ENCODE measurements at places on chromosomes 11 and 22.

- DNase-seq = peak; percentile 84
Observed at GRCh38 chr11:92826136-92826535, 143.3 kb upstream of the MTNR1B start.

- no peak for DNase-seq
Observed at GRCh38 chr11:116460156-116460920, 312.4 kb downstream of the BUD13 start.

- no peak for DNase-seq
Observed at GRCh38 chr22:35589756-35590093, 27.4 kb downstream of the MB start.

GRCh38 chr11:111465400-111465799, 46.8 kb downstream of the BTG4 start:
- DNase-seq = peak; percentile 79

GRCh38 chr22:39341179-39341578, 8.6 kb upstream of the SYNGR1 start:
- DNase-seq = no peak

GRCh38 chr22:37640591-37641560, 1.4 kb downstream of the SH3BP1 start:
- no peak for DNase-seq

DNA sequence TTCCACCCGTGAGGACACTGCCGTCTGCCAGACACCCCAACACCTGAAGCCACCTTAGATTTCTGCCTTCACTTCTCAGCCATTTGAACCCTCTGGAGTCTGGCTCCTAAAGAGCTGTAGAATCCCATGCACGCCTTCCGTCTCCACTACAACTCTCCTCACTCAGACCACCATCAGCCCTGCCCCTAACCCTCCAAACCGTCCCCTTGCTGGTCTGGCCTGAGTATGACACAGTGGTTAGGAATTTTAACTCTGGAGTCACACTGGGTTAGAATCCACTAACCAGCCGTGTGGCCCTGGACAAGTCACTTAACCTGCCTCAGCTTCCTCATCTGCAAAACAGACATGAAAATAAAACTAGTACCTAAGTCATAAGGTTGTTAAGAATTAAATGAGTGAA, 3.0 kb downstream of the CNIH2 start:
- no peak for DNase-seq

GRCh38 chr22:33513388-33514338, 406.6 kb downstream of the LARGE1 start:
- peak; percentile 51 for DNase-seq

GRCh38 chr11:116217006-116217405, 555.8 kb downstream of the BUD13 start:
- DNase-seq = peak; percentile 39

- no peak for DNase-seq
Observed at GRCh38 chr11:17021511-17021910, 7.3 kb upstream of the PLEKHA7 start.

DNA sequence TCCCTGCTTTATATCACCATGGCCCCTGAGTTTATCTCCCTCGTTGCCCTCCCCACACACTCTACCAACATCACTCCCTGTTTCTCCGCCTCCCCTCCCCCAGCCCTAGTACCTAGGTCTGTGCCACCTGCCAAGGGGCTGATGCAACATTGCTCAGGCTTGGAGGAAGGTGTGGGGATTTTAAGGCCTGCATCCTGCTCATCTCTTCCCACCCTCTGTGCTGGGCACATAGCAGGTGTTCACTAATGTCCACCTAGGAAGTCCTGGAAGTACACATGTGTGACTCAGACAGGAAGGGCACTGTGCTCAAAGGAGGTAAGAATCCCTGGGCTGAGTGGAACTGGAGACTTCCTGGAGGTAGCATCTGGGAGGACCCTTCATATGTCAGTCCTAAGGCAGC, 37.0 kb downstream of the PDE2A start:
- DNase-seq = no peak

DNA sequence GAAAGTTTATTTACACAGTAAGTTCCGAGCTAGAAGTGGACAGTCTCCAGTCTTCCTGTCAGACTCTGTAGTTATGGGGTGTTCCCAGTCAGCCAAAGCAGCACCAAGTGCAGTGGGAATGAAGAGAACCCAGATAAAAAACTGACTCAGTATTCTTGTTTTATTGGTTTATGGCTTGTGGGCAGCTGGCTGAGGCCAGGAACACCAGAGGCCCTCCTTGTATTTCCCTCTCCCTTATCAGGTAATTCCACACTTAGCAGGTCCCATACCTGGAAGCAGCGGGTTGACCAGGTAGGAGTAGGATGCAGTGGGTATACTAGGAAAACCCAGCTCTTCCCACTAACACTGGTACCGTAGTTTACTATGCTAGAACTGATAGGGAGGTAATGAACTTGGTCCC, 3.5 kb upstream of the BACE1-AS start:
- no peak for DNase-seq

DNA sequence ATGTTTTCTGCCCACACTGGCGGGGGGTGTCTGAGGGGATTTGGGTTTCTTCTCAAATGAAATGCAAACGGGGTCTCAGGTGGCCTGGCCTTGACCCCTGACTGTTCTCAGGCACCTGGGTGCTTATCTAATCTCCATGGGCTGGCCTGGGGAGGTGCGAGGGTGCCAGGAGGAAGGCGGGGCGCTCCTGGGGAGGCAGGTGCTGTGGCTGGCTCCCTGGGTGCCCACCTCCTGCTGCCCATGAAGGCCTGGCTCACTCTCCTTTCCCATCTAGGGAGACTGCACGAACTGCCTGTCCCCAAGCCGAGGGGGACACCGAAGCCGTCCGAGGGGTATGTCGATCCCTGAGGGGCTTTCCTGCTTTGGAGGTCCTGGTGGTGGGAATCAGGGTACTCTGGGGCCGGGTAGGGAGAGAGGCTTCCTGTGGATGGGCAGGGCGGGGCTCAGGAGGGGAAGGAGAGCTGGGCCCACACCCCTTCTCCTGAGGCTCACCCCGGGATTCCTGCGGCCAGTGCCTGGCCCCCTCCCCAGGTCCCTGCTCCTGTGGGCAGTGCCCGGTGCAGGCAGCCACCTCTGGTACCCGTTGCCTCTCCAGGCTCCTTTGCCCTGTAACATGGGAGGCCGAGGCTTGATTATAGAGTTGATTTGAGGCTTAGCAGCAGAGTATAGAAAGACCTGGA, 18.4 kb downstream of the MICALL1 start:
- no peak for DNase-seq

DNA sequence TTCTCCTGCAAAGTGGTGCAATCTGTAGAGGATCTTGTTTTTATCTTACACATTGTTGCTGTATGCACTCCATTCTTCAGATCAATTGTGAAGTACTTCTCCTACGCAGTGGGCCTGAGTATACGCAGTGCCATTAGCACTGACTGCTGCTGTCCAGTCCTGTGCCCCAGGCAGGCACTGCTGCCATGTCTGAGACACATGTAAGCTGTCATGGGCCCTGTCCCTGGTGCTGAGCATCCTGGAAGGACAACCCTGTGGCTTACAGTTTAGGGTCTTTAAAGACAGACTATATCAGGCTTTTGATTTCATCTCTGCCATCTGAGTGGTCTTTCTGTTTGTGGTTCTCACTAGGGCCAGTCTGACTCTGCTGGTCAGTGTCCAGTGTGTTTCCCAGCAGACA, 44.8 kb upstream of the PTPN5 start:
- no peak for DNase-seq

DNA sequence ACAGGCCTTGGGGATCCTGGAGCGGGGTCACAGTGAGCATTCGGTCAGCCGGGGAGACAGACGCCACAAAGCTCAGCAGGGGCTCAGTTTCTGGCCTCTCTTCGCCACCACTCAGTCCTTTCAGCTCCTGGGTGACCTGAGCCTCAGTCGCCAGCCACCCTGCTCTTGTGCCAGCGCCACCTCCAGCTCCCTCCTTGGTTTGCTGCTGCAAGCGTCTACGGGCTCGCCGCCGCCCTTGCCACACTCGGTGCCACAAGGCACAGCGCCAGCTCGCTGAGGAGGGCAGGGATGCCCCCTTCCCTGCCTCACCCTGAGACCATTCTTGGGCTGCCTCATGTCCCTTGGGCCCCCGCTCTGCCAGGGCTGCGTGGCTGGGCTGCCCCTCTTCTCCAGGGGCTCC, 1.5 kb upstream of the EEF1G start:
- DNase-seq = no peak

DNA sequence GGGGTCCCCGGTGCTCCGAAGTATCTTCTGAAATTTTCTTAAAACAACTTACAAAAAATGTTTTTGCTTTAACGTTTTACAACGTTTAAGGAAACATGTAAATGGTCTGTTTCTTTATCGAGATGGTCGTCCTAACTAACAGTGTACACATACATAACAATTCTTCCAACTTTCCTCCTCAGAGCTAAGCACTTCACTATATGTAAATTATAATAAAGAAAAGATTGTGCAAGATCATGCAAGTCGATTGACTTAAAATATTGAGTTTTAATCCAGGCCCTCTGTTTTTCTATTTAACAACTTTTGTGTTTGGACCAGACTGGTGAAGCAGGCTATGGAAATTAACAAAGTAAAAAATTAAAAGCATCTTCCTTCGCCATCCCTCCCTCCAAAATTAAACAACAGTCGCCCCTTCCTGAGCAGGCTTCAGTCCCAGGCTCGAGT, 4.9 kb downstream of the ALX4 start:
- DNase-seq = no peak

DNA sequence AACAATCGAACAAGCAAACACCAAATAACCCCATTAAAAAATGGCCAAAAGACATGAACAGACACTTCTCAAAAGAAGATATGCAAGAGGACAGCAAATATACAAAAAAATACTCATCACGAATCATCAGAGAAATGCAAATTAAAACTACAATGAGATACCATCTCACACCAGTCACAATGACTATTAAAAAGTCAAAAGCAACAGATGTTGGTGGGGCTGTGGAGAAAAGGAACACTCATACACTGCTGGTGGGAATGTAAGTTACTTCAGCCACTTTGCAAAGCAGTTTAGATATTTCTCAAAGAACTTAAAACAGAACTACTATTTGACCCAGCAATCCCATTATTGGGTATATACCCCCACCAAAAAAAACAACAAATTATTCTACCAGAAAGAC, 51.3 kb upstream of the FLI1 start:
- DNase-seq = no peak

- DNase-seq = no peak
Observed at GRCh38 chr11:27204529-27204928, 158.5 kb downstream of the CCDC34 start.

DNA sequence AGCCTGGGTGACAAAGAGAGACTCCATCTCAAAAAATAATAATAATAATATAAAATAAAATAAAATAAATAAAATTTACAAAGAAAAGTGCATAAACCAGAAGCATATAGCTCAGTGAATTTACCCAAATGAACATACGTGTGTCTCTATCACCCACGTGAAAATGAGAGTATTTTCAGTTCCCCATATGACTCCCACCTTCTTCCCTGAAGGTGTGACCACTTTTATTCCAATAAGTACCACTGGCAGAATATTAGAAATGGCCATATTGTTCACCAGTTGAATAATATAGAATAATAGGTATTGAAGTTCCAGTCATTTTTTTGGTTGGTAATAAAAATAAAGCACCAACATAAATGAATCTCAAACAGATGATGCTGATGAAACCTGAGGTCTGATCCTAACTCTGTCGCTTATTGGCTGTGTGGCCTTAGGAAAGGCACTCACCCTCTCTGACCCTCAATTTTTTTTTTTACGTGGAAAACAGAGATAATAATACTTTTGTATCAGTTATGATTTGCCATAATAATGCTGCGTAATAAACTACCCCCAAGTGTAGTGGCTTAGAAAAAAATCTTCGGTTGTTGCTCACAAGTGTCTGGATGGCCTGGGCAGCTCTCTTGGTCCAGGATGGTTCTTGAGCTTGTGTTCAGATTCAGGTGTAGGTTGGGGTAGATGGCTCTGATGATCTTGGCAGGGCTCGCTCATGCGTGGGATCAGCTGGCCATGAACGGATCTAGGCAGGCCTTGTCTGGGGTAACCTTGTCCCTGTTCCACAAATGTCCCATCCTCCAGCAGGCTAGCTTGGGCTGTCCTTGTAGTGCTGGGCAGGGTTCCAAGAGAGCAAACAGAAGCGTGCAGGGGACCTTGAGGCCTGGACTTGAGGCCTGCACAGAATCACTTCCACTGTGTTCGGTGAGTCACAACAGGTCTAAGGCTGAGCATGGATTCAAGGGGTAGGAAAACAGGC, 88.1 kb downstream of the MYO18B start:
- no peak for DNase-seq

DNA sequence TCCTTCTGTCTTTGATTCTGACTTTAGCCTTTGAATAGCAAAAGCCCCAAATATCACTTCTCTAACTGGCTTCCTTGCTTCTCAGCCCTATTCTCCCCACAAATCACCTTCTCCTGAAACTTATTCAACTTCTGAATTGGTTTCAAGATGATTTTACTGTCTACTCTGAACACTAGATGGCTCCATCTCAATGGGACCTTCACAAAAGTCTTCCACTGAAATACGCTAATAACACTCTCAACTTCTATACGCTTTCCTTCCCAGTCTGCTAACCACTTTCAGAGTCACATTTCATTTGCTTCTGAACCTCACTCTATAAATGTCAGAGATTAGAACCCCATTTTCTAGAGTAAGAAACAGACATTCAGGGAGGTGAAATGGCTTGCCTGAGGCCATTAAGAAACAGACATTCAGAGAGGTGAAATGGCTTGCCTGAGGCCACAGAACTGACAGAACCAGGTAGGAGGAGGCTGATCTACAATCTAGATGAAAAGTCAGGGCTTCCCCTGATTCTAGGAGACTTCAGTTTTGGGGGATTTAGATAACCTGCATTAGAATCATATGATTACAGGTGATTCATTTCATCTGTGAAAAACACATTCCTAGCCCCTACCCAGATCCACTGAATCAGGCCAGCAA, 20.6 kb downstream of the MORC2 start:
- DNase-seq = peak; percentile 48

DNA sequence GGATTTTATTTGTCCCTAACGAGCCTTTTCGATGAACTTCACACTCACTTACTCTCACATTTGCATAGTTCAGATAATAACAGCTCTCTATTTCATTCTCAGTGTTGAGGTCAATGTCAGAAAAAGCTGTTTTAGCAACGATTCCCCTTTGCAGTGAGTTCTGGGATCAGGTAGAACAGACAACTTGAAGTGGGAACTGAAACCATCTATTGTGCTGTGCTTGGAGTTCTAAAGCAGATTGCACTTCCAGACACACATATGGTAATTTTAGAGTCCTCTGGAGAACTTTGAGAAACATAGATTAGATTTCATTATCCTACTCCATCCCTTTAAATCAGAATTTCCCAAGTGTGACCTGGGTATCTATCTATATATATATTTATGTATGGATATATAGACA, 124.6 kb upstream of the BLID start:
- no peak for DNase-seq

GRCh38 chr11:28675183-28675582, 567.0 kb downstream of the METTL15 start:
- DNase-seq = peak; percentile 39
